Stromal cell of bone marrow (primary cell): ENCODE measurements at places on chromosomes 2 and 18.
A peak's percentile ranks its signal among the peaks of the same experiment; 100 is the strongest.

GRCh38 chr2:31580321-31581117 is at the start of gene SRD5A2:
SRD5A2 (minus strand) TSS chr2:31580938; CDS start chr2:31580900, 38 bp downstream.
- no peak for DNase-seq

DNA sequence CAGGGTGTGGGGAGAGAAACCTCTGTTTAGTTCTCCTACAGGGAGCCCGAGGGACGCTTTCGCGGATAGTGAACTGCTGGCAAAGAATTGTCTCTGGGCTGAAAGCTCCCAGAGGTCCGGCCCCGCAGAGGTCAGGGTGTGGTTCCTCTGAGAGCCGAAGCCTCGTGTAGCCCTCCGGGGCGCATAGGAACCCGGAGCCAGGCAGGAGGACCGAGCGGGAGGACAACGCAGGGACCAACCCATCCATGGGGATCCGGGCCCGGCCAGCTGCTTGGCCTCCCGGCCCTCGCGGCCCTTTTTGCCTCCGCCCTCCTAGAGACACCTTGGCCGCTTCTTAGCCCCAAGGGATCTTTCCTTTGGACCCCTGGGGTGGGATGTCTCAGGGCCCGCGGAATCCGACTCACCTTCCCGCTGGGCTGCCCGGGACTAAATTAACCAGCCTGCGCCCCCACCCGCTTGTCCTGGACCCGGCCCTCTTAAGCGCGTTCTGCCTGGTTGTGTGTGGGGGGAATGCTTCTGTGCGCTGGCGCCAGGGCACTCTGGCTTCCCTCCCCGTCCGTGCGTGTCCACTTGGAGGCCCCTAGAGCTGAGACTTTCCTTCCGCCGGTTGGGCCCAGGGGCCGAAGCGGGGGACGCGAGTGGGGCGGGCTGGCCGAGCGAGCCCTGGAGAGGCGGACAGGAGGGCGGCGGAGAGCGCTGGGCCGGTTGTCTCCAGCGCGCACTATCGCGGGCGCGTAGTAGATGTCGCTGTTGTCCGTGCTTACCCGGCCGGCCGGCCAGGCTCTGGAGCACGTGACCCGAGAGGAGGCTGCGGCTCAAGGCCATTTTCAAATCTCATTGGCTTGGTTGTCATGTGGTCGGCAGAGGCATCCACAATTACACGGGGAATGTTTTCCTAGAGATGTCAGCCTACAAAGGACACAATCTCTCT is at the start of gene HOXD10:
HOXD10 (plus strand) TSS at position 896 of the 931 bp plus-strand sequence. CDS start 56 bp downstream, outside the sequence.
- peak; percentile 72 for DNase-seq

DNA sequence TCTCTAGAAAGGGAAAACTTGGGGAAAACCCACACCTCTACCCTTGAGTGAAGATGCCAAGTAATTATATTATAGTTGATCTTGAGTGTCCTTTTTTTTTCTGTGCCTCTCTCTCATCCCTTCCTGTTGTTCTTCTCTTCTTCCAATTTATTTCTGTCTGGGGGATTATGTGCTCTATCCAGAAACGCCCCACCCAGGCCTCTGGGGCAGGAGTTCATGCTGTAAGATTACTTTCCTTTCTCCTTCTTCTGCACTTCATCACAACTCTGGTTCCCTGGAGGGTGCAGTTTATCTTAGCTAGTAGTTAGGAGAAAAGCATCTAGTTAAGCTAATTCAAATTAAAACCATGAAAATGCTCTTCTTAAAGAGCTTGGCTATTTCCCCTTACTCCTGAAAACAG is 30.3 kb upstream of the DNAJC27 start:
- DNase-seq: no peak

GRCh38 chr18:56210520-56210919 is 427.9 kb downstream of the TXNL1 start:
- DNase-seq: no peak

DNA sequence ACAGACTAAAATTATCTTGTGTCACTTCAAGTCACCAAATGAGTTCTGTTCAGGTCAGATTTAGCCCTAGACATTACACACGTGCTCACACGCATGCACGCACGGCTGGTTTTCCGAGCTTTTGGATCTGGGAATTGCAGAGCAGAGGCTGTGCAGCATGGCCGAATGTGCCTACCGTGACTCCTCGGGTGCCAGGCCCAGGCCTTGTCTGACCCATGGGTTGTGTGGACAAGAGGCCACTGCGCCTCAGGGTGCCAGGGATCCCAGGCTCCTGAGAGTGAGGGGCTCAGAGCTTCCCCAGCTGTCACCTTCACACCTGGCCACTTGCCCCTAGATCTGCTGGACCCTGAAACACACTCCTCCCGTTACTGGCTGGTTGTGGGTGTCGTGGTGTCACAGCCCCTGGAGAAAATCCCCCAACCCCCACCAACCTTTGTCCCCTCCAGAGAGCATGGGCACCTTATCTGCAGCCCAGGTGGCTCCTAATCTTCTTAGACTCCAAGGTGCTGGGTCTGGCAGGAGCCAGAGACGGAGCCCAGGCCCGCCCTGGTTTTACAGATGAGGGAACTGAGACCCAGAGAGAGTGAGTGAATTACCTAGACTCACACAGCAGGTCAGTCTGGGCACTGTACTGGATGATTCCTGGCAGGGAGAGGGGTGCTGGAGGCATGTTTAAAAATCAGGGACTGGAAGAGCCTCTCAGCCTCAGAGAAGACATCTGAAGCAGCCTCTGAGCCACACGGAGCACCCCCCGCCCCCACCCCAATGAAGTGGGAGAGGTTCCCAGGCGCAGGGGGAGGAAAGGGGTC is 56.8 kb downstream of the ATOH8 start:
- DNase-seq: no peak

GRCh38 chr2:145034511-145034910 is 514.6 kb upstream of the ZEB2 start:
- no peak for DNase-seq

DNA sequence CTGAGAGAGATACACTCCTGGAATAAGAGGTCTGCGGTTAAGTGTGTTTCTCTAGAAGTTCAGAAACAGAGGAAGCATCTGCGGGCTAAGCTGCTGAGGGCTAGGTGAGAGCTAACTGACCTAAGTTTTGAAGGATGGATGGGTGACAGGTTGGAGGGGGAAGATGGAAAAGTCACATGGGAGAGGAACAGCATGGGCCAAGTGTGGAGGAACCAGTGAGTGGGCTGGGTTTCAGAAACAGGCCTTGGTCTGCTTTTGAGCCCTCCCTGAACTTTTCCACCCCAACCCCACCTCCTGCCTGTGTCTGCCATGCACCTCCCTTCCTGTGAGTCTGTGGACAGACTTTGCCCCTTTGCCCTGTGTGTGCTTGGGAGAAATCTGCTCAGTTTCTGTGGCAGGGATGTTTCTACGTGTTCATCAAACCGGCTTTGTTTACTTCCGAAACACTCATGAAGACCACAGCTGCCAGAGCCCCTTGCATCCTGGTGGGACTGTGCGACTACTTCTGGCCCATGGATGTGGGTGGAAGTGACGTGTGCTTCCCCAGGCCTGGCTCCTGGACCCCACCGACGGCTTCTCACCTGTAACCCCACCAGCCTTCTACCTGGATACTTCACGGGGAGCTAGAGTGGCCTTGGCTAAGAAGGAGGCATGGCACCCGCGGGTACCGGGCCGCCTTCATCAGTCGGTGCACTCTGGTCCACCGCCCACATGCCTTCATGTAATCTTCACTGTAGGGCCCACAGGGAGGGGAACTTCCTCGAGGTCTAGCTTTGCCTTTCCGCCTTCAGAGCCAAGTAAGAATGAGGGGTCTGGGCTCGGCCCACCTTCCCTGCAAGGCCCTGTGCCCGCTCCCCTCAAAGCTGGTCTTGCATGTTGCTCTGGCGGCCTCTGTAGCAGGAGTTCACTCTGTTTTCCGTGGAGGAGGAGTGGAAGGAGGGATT is 1.4 kb upstream of the HPCAL1 start:
- no peak for DNase-seq

DNA sequence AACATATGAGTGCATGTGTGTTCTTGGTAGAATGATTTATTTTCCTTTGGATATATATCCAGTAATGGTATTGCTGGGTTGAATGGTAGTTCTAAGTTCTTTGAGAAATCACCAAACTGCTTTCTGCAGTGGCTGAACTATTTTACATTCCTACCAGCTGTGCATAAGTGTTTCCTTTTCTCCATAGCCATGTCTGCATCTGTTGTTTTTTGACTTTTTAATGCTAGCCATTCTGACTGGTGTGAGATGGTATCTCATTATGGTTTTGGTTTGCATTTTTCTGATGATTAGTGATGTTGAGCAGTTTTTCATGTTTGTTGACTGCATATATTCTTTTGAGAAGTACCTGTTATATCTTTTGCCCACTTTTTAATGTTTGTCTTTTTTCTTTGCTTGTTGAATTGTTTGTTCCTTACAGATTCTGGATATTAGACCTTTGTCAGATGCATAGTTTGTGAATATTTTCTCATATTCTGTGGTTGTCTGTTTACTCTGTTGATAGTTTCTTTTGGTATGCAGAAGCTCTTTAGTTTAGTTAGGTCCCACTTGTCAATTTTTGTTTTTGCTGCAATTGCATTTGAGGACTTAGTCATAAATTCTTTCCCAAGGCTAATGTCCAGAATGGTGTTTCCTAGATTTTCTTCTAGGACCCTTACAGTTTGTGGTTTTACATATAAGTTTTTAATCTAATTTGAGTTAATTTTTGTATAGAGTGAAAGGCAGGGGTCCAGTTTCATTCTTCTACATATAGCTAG is 17.6 kb upstream of the KCNE4 start:
- DNase-seq: no peak

GRCh38 chr2:225353579-225354085 is 45.9 kb upstream of the NYAP2 start:
- DNase-seq: no peak

GRCh38 chr2:162938387-162938786 is 99.8 kb upstream of the KCNH7 start:
- no peak for DNase-seq

DNA sequence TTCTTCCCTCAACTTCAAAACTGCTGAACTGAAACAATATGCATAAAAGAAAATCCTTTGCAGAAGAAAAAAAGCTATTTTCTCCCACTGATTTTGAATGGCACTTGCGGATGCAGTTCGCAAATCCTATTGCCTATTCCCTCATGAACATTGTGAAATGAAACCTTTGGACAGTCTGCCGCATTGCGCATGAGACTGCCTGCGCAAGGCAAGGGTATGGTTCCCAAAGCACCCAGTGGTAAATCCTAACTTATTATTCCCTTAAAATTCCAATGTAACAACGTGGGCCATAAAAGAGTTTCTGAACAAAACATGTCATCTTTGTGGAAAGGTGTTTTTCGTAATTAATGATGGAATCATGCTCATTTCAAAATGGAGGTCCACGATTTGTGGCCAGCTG is 8.4 kb downstream of the HOXD8 start:
- DNase-seq: no peak

GRCh38 chr18:12884406-12885323 is 628 bp upstream of the PTPN2 start:
- DNase-seq: no peak

DNA sequence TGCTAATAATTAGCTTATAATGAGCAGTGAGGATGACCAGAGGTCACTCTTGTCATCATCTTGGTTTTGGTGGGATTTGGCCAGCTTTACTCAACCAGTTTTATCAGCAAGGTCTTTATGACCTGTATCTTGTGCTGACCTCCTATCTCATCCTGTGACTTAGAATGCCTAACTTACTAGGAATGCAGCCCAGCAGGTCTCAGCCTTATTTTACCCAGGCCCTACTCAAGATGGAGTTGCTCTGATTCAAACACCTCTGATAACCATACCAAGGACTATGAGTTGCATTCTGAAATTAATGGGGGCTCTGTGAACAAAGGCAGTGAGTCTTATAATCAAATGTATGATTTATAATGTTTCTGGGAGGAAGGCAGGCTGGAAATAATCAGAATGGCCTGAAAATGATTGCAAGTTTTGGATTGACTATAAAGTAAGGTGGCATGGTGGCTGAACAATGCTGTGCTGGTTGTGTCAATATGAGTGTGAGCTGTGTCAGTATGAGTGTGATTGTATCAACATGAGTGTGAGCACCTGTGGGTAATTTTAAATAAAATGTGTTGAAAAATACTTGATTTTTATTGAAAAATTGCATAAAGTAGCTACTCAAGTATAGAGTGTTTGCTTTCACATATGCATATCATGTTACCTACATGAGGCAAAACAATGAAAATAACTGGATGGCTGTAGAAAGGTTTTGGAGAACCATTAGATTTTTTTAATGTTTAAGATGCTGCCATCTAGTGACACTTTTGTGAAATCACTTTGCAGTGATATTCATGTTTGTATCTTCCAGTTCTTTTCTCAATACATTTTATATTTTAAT is 103.0 kb downstream of the KYNU start:
- DNase-seq: peak; percentile 24

DNA sequence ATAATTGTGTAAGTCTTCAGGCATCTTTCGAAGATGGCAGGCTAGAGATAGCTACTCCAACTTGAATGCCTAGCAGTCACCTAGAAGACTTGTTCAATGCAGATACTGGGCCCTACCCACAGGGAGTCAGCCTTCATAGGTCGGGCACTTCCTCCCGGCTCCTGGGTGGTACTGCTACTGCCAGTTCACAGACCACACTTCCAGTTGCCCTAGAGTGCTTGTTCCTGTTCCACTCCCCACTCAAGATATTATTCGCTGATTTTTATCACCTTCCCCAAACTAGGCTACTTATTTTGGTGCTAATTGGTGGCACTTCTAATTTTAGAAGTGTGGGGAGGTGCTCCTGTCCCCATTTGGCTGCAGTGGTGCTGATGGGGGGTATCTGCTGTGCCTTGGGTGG is 34.2 kb downstream of the INPP4A start:
- no peak for DNase-seq

DNA sequence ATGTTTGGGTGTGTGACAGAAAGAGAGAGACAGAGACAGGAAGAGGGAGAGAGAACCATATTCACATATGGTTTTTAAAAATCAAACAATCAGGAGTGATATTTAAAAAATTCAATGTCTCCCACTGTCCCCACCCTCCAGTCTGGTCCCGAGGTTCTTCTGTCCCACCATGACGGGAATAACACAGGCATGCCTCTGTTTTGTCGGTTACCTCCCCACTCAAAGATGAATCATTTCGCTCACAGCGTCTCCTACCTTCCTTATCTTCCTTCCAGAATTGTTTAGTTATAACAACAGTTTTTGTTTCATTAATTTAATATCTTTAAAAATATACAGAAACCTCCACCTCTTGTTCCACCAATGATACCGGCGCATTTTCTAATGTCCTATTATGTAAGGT is 113.0 kb downstream of the KCNF1 start:
- no peak for DNase-seq

DNA sequence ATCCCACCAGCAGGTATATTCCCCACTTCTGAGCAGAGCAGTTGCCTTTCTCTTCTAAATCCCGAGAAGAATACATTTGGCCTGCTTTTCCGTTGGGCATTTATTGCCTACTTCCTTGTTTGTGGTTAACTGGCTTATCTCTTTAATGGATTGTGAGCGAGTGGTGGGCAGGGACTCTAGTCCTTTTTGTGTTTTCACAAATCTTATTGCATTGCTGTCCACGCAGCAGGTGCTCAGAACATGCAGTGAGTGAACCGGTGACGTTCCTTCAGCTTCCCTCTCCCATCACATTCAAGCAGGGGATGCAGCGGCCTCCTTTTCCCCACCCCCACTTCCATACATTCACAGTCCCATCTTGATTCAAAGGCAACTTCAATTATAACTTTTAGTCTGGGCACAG is 28.9 kb upstream of the GAREM2 start:
- DNase-seq: no peak
